ENCODE measurements at places on chromosomes 5 and 9. TPM values are rescaled to one million over a fixed set of nuclear protein-coding genes. Genes with fewer than 3 reads are reported as not detected.

The ADAMTS12 gene
- not detected for polyA plus RNA-seq

The ORM2 gene
- not detected for polyA plus RNA-seq

The DAPK1 gene
- polyA plus RNA-seq = not detected

The GNA14 gene
- polyA plus RNA-seq = not detected

The HTR1A gene
- polyA plus RNA-seq = not detected

The TMEM203 gene
- polyA plus RNA-seq = 126 TPM

The IFNA13 gene
- not detected for polyA plus RNA-seq

The MED22 gene
- 17.5 TPM for polyA plus RNA-seq

The GBGT1 gene
- 0.96 TPM for polyA plus RNA-seq

The PLPP7 gene
- polyA plus RNA-seq = 0.78 TPM

The MARCOL gene
- polyA plus RNA-seq = not detected

The CDKN2A gene
- polyA plus RNA-seq = 4.6 TPM

The CORO2A gene
- 2.3 TPM for polyA plus RNA-seq

The CLIC3 gene
- polyA plus RNA-seq = 1.1 TPM

The IQGAP2 gene
- polyA plus RNA-seq = 2.7 TPM

The C5orf24 gene
- polyA plus RNA-seq = 13.0 TPM

The IPO11 gene
- polyA plus RNA-seq = 8.3 TPM

The HTR4 gene
- not detected for polyA plus RNA-seq

The C9orf43 gene
- polyA plus RNA-seq = 0.52 TPM

The TUSC1 gene
- polyA plus RNA-seq = 1.8 TPM

The SAXO1 gene
- 0.25 TPM for polyA plus RNA-seq

The COL15A1 gene
- not detected for polyA plus RNA-seq

The SH2D3C gene
- 36.9 TPM for polyA plus RNA-seq

All from naive B cell (primary cell).